ENCODE measurements at places on chromosomes 6 and 20.

- no peak for DNase-seq
Measured at GRCh38 chr20:59471653-59472421, 132.5 kb upstream of the PHACTR3 start.

- DNase-seq: no peak
Measured at GRCh38 chr6:88141561-88142296, 24.4 kb downstream of the CNR1 start.

- DNase-seq: no peak
Measured at GRCh38 chr6:130965656-130966055, 97.4 kb downstream of the EPB41L2 start.

DNA sequence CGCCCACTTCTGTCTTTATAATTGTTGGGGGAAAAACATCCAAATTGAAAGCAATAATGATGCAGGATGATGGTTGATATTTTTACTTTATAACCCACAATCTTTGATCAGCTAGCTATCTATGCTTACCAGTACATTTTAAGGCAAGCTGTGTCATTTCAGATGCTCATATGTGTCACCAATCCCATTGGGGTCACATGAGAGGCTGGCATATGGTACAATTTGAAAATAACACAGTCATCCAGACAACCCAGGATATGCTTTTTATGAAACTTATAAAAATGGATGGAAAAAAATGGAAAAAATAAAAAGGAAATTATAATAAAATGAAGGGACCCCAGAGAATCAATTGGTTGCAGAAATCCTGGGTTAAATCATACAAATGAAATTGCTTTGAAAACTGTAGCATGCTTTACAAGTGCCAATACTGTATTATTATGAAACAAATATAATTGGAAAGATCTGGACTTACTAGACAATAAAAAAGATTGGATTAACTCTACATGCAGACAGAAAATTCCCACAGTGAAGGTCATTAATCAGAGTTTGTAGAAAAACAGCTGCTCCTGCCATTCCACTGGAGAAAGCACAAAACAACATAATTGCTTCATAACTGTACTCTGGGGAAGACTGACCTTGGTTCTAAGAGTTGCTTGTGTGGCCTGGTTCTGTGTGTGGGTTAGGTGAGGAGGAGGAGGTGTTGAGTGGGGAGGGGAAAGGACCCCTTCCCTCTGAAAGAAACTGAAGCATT, 13.3 kb upstream of the PRIM2 start:
- DNase-seq: peak; percentile 2

- no peak for DNase-seq
Measured at GRCh38 chr6:105174512-105174911, 5.3 kb downstream of the POPDC3 start.

DNA sequence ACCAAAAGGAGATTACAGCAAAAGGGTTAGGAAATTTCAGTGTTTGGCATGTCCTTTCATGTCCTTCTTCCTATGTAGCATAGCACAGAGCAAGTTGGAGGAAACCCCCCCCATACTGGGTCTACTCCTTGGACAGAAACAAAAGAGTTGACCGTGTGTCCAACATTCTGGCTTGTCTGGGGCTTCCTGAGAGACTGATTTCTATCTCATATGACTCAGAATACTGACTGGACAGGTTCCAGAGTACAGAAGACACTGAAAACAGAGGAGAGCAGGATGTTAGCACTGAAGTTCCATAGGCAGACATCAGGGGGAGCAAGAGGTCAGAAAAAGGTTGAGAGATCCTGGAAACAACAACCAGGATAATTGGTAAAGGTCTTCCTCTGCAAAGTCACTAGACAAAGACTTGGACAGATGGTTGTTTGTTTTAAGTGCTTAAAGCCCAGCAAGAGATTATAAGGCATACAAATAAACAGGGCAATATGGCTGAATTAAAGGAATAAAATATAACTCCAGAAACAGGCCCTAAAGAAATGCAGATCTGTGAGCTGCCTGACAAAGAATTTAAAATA, 48.4 kb downstream of the USP49 start:
- DNase-seq: peak; percentile 25

GRCh38 chr6:5813625-5814027, 193.1 kb downstream of the NRN1 start:
- DNase-seq: no peak

DNA sequence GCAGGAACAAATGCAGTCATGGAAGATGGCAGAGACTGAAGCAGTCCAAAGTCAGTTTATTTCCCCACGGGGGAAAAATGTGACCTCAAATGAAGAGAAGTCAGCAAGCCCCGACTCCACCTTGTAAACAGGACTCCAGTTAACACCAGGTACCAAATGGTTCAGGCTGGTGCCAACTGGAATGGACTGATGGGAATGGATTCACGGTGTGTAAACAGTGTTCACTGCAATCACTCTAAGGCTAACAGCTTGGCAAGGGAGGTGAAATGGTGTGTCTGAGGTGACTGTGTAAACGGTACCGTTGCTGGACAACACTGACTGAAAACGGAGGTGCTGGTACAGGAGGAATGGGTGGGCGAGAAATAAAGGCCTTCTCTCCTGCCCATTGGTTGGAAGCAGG, 12.0 kb downstream of the PLAGL2 start:
- DNase-seq: no peak

- no peak for DNase-seq
Measured at GRCh38 chr6:82337688-82338257, 25.8 kb upstream of the TPBG start.

GRCh38 chr6:104799134-104799657, 60.5 kb downstream of the HACE1 start:
- no peak for DNase-seq

DNA sequence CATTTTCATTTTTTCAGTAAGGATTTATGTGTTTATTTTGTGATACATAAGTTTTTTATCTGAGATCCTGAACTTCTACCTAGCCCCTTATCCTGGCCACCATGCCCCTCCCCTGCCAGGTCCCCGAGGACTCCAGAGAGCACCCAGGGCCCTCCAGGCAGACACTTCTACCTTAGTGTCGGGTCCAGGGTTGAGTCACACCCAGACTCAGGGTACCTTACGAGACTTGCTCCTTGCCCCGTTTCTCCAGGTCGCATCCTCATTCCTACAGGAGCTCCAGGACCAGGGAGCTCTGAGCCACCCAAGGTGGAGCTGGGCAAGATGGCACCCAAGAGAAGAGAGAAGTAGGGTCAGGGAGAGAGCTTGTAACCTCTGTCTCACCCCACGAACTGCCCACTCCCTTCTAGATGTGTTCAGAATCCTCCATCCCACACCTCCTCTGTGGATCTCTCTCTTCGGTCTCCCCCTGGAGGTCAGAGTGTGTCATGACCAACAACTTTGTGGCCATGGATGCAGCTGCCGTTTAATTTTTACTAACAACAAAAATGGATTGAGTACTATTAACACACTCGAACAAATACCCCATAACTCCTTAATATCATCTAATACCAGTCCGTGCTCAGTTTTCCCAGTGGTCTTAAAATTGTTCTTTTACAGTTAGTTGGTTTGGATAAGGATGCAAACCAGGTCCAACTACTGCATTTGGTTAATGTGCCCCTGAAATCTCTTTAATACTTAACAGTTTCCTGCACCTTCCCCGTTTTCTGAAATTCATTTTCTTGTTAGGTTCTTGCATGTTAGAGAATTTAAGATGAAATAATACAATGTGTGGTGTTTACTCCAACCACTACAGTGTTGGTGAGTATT, 130.6 kb upstream of the INSM1 start:
- DNase-seq: no peak
